ENCODE measurements at places on chromosomes 13 and 19. TPM values are rescaled to one million over a fixed set of nuclear protein-coding genes. Genes with fewer than 3 reads are reported as not detected.

ZNF160 gene
- 71.1 TPM for total RNA-seq

DNA sequence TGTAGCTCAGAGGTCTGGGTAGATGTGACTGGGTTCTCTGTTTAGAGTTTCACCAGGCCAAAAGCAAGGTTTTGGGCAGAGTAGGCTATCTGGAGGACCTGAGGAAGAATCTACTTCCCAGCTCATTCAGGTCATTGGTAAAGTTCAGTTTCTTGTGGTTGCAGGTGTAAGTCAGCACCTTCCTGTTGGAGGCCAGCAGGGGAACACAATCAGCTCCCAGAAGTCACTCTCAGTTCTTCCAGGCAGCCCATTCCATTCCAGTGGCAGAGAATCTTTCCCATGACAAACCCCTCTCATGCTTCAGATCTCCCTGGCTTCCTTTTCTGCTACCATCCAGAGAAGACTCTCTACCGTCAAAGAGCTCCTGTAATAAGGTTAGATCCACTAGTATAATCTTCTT, 176.2 kb upstream of the UFM1 start:
- no peak for ATAC-seq

DNA sequence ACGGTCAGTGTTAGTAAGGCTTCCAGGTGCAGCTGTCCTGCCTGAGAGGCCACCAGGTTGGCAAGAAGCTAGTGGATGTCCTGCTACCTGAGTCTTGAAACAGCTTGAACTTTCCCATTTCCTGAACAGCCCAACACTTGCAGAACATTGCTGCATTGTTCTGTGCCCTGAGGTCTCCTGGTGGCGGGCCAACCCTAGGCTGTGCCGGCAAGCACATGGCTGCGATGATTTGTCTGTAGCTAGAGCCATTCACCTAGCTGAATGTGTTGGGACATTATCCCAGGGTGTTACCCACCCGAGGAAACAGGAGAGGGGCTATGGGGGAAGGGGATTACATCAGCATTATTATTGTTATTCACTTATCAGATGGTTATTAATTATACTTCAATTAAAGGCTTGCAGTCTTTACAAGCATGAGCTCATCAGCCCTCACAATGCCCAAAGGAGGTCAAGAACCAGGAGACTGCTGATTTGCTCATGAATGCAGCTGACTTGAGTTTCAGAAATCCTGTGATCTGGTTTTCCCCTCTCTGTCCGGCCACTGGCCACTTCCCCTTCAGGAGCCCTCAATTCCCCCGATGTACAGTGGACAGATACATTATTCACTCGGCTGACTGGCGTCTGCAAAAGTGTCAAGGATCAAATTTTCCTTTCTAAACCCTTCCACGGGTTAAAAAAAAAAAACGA, 187.6 kb upstream of the TSC22D1 start:
- ATAC-seq: peak; percentile 20

LHFPL6 gene
- total RNA-seq: 77.5 TPM

GRCh38 chr19:33429891-33430673, 56.6 kb downstream of the CEBPG start:
- ATAC-seq: no peak

GRCh38 chr13:97364031-97364430, 69.9 kb upstream of the RAP2A start:
- no peak for ATAC-seq

DNA sequence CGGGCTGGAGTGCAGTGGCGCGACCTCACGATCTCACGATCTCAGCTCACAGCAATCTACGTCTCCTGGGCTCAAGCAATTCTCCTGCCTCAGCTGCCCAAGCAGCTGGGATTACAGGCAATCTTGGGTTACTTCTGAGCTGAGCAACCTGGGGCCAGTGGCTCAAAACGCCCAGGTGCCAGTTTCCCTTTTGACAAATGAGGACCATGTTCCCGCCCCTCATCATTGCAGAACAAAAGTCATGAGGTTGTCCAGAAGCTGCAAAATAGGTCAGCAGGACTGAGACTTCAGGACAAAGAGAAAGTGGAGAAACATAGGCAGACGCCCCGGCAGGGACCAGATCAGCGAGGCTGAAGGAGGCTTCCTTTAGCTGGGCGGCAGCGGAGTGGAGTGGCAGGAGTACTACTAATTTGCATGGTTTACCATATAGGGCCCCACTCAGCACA, 3.3 kb upstream of the ADGRE5 start:
- ATAC-seq: no peak
